Activated CD8-positive, alpha-beta memory T cell treated with anti-CD3 and anti-CD28 coated beads for 1 hour (primary cell): ENCODE measurements at places on chromosomes 4 and X.

DNA sequence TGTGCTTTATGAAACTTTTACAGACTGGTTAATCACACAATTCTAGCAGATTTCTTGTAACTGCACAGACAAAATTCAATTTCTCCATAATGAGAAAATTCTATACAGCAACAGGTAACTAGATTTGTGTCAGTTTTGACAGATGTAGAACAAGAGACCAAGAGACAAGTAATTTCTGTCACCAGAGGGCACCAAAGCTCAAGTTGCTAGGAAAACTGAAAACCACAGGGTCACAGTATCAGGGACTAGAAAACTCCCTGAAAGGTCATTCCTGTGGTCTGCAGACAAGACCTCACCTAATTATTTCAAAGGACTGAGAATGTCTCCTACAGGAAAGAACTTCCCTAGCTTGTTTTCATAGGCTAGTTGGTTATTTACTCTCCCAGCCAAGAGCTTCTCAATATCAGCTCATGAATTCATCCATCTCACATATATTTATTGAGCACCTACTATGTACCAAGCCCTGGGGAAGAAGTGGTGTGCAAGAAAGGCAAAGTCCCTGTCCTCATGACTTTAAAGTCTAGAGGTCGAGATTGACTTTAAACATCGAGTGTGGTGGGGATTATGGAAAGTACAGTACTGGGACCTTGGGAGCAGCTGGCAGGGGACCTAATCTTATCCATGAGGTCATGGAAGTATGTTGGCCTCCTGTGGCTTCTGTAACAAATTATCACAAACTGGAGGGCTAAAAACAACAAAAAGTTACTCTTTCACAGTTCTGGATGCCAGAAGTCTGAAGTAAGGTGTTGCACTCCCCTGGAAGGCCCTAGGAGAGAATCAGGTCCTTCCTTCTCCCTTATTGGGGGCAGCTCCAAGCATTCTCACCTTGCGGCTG lies 47.8 kb upstream of the SETD7 start:
- no peak for DNase-seq

DNA sequence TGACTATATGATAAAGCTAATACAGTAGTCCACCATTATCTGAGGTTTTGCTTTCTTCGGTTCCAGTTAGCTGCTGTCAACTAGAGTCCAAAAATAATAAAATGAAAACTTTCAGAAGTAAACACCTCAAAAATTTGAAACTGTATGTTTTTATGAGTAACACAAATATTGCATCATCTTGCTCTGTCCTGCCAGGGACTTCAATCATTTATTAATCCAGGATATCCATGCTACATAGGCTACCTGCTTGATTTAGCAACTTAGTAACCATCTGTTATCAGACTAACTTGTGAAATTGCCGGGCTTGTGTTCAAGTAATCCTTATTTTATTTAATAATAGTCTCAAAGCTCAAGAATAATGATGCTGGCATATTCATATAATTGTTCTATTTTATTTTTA lies 1537.8 kb upstream of the PABPC4L start:
- no peak for DNase-seq

DNA sequence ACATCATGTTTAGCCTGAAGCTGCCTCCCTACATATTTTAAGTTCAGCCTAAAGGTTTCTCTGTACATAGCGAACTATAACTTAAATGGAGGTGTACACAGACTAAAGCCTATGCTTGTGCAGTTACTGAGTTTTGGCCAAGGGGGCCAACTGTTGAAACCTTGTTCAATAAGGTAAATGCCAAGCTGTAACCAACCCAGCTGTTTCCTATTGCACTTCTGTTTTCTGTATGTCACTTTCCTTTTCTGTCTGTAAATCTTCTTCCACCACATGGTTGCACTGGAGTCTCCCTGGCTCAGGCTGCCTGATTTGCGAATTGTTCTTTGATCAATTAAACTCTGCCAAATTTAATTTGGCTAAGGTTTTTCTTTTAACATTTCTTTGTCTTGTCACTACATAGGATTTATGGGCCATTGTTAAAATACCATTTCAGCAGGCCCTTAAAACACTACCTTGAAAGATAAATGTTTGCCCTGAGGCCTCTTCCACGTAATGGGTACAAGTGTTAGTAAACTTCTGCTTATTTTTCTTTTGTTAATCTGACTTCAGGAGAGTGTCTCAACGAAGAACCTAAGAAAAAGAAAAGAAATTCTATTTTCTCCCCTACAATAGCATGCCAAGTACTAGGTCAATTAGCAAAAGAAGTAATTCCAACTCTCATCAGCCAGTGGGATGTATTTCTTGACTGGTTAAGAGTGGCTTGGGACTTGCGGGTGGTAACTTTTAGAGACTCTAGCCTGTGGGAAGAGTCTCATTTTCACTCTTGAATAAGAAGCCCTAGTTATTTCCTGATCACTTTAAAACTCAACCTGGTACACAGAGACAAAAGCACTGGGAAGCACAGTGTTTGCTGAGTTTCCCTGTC lies 45.7 kb upstream of the PRSS12 start:
- DNase-seq, result no peak

DNA sequence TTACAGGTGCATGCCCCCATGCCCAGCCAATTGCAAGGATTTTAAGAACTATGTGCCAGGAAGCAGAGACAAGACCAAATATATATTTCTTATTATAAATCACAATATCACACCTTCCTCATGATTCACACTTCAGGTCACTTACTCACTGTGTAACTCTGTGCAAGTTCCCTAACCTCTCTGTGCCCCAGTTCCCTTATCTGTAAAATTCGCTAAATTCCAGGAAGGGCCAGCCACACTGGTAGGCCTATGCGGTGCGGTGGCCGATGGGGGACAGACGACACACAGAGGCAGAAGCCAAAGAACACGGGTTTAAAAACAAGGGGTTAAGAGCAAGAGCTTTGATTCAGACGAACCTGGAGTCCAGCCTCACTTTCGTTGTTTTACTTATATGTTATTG lies 2.8 kb downstream of the TRIM2 start:
- no peak for DNase-seq

DNA sequence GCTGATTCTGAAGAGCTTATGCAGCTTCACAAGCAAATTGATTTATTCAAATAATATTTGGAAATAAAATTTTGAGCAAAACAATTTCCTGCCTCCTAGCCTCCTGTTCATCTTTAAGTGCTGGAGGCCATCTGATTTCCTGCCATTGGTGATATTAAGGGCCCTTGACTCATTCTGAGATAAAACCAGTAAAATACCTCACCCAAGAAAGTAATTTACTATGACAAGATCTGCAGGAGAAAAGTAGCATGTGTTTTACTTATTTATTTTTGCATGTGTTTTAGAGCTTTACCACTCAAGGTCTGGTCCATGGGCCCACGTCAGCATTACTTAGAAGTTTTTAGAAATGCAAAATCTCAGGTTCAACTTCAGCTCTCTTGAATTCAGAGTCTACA lies 67.7 kb downstream of the DCLK2 start:
- DNase-seq, result no peak
